ENCODE measurements at places on chromosomes 4 and X. TPM values are rescaled to one million over a fixed set of nuclear protein-coding genes. Genes with fewer than 3 reads are reported as not detected.

GRCh38 chr4:62711575-62711974 is 1511.4 kb downstream of the ADGRL3 start:
- no peak for DNase-seq

DNA sequence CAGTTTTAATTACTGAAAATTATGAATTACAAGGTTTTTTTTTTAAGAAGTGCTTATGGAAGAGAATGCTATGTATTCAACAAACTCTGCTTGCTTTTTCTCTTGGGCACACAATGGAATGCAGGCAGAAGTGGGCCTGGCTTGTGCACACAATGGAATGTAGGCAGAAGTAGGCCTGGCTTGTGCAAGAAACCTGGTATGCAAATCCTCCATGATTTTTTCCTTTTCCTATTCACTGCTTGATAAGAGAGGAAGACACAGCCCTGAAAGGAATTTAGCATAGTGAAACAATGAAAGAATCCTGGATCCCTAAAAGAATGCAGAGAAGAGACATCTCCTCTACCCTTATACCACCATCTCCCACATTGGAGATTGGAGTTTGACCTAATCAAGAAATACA is 138.4 kb downstream of the COL25A1 start:
- no peak for DNase-seq

DNA sequence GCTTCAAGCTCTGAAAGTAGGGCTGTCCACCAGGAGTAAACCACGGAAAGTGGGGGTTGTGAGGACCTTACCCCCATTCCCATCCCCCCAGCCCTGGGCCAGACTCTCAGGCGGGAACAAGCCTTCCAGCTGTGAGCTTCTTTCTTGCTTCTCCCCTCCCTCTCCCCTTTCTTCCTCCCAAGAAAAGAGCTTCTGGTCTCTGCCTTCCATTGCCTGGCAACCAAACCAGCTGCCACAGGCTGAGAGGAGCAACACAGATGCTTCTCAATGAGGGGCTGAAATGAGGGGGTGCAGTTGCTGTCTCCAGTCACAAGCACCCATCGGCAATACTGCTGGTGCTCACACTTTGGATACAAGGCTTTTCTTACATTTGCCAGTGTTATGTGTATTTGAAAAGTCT is 72.5 kb downstream of the SLC16A2 start:
- DNase-seq, result no peak

SPATA18 gene
- total RNA-seq, result 1.9 TPM

JCHAIN gene
- not detected for total RNA-seq

DNA sequence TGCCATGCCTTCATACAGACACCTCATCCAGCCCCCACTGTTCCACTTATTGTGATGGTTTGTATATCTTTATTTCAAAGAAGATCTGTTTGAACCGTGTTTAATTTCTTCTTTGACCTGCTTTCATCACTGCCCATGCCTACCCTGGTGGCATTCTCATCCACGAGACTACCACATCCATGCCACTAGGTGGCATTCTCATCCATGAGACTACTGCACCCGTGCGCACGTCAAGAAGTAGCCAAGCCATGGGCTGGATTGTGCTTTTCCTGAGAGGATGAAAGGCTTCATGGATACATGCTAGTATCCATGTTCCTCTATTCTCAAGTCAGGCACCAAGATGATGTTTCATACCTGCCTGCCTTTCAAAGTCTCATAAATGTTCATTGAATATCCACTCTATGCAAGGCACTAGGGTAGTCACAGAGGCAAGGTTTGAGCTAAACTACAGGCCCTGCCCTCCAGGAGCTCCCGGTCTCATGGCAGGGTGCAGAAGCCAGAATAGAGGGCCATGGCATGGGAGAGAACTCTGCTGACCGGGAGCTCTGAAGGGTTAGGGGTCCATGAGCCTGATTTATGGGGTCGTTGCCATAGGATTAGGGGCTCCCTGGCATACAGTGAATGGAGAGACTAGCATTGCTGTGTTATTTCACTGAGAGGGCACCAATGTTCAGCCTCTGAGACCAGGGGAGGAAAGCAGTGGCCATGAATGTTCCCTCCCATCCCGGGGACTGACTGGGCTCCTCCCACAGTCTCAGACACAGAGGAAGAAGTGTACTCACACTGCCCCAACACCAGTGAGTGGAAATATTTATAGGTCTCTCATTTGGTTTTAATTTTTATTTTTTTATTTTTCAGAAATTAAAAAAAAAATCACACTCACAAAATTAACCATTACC is 24.8 kb upstream of the EOLA2 start:
- DNase-seq, result peak; percentile 67

DNA sequence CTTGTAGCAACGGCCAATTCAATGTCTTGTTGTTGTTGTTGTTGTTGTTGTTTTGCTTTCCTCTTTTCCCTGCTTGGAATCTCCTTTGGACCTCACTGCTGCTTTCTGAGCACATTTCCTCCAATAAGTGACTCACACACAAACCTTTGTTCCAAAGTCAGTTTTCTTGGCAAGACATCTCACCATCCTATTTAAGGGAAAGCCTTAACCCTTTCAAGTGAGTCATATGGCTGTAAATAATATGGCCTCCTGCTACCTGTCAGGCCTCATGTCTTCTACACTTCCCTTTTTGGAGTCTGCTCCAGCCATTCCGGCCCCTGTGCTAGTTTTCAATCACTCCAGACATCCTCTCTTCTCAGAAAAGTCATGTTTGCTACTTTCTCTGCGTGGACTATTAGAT is 79.5 kb upstream of the MAGEB10 start:
- peak; percentile 65 for DNase-seq

DNA sequence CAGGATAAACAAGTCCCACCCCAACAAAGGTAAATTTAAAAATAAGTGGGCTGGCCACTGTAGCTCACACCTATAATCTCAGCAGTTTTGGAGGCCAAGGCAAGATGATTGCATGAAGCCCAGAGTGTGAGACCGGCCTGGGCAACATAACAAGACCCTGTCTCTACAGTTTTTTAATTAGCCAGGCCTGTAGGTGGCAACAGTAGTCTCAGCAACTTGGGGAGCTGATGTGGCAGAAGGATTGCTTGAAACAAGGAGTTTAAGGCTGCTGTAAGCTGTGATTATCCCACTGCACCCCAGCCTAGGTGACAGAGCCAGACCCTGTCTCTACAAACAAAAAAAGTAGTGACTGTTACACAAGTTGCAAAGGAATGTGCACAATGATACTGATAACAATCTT is 74.6 kb upstream of the FAAH2 start:
- no peak for DNase-seq

FRG1 gene
- total RNA-seq, result 24.6 TPM

DNA sequence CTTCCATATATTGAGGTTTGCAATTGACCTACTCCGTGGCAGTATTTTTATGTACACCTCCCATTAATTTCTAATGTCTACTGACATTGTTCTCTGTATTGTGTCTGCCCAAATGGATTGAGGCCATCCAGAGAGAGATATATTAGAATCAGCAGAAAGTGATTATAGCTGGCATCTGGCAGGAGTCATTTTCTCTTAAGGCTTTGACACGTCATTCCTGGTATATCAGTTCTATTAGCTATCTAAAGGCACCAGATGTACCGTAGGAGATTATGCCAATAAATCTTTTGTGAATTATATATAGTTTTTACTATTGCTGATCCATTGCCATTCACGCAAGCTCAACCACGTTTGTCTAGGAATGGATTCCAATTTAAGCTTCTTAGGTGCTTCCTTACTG is 1026.4 kb upstream of the IGFBP7 start:
- no peak for DNase-seq

- no peak for DNase-seq
These were observed 931.2 kb downstream of the CCSER1 start for GRCh38 chr4:91058345-91058744.

DNA sequence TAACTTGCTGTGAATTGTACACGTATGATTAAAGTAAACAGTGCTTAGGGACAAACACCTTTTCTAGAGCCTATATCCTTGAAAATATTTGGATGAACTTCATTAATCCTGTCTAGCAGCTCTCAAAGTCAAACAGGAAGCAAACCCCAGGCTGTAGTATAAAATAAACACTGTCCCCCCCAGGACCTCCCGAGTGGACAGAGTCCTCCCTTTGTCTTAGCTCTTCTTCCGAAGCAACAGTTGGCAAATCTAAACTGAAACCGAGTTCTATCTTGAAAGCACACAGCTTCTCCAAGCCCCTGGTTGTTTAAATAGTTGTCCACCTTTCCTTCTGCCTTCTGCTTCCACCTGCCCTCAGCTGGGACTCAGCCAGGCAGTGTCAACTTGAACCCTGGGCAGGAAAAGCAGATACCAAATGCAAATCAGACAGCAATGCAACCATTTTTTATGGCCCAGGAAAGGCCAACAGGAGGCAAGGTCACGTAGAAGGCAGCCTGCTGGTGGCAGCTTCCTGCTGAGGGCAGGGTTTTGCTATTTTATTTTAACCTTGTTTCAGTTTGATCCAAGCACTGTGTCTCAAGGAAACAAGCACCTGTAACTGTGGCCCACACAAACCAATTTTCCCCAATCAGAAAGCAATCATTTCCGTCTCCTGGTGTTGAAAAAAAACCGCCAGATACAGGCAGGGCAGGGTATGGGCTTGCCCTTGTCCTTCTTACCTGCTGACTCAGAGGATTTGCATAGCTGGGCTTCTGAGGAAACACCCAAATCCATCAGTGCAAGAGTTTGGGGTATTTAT is 110.3 kb upstream of the KIT start:
- DNase-seq, result no peak

DNA sequence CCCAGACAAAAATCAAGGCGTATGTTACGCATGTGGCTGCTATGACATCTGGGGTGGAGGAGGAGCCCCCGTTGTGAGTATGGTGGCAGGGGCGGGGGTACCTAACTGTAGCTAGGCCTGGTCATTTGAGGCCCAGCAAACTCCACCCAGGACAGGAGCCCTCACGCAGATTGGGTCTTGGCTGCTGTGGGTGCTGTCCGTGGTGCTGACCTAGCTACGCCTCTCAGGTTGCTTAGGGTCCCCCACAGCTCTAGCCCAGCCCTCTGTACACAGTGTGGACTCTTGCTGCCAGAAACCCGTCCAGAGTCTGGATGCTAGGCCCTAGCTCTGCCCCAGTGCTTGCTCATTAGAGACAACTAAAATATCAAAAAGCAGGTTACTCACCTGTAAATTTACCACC is 146.7 kb upstream of the PSAPL1 start:
- peak; percentile 18 for DNase-seq

CBR4 gene
- total RNA-seq, result 12.7 TPM

DNA sequence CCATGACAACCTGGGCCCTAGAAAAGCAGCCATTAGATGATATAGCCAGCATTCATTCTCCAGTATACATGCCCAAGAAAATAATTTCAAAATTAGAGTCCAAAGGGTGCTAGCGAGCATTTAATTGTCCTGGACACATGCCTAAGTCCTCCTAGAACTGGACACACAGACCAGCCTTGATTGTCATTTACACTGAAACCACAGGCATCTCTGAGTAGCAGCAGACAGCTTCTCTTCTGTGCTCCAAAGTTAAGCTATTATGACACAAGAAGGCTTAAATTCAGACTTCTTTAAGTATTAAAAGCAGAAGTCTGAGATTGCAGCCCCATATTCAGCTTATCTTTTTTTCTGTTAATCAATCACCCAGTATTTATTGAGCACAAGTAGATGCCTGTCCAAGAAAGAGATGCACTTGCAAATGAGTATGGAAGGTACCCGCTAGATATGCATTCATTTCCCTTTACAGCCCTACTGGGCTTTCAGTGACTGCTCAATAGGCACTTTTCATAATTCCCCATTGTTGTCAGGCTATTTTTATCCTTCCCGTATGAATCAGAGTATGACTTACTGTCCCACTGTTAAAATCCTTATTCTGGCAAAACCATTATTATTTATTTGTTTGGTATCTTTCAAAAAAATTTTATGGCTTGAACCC is 374.1 kb downstream of the FBXW7 start:
- peak; percentile 70 for DNase-seq

CLTRN gene
- total RNA-seq, result not detected

PNMA5 gene
- total RNA-seq, result not detected

DNA sequence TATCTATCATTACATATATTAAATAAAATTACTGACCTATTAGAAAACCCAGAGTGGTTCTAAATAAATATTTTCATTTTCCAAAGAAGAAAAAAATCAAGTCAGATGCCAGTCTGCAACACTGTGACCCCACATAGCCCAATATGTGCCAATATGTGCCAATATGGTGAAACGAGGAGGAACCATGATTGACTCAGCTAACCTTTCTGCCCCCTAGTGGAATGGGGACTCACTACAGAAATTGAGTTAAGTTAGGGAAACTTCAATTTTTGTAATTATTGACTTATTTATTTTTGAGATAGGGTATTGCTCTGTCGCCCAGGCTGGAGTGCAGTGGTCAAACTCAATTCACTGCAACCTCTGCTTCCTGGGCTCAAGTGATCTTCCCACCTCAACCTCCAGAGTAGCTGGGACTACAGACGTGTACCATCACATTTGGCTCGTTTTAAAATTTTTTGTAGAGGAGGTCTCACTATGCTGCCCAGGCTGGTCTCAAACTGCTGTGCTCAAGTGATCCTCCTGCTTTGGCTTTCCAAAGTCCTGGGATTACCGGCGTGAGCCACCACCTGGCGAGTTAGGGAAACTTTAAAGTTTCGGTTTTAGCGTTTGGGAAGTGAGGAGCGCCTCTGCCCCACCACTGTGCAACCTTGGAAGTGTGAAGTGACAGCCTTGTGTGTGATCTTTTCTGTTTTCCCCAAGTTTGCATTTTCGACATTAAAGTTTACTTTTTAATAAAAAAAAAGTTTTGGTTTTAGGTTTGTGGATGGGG is 116.8 kb upstream of the SHISA3 start:
- peak; percentile 18 for DNase-seq

CTAG1B gene
- not detected for total RNA-seq

GRCh38 chr4:121227341-121227792 is 63.2 kb upstream of the TNIP3 start:
- no peak for DNase-seq

DNA sequence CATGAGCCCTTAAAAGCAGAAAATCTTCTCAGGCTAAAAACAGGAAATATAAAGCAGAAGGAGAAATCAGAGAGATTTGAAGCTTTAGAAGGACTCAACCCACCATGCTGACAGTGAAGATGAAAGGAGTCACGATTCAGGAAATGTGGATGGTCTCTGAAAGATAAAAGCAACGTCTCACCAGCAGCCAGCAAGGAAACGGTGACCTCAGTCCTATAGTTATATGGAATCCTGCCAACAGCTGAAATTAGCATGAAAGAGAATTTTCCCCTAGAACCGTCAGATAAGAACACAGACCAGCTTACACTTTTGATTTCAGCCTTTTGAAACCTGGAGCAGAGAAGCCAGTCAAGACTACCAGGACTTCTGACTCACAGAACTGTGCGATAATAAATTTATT is 715.7 kb upstream of the HTR2C start:
- no peak for DNase-seq

DNA sequence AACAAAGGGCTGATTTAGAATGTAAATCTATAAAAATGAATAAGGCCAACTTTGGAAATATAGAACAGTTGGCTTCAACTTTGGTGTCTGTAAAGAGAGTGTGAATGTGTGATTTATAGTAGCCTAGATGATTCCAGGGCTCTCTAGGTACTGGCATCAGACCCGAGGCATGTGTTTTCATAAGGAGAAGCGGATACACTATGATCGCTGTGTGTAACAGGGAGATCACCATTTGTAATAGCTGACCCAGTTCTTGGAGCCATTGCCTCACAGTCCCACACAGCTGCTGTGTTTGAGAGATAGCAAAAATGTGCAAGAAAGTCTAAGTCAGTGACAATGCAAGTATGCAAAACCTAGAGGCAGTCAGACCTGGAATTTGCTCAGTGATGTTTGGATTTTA is 135.1 kb downstream of the REPS2 start:
- no peak for DNase-seq

- DNase-seq, result no peak
These were observed 65.7 kb downstream of the NEIL3 start for GRCh38 chr4:177375372-177375771.

GRCh38 chr4:53076374-53076958 is 214.3 kb downstream of the RASL11B start:
- DNase-seq, result no peak

S100P gene
- total RNA-seq, result not detected
